ENCODE measurements at places on chromosomes 7 and 10. TPM values are rescaled to one million over a fixed set of nuclear protein-coding genes. Genes with fewer than 3 reads are reported as not detected.

The IDI2 gene
- not detected for total RNA-seq

The MYPN gene
- not detected for total RNA-seq

DNA sequence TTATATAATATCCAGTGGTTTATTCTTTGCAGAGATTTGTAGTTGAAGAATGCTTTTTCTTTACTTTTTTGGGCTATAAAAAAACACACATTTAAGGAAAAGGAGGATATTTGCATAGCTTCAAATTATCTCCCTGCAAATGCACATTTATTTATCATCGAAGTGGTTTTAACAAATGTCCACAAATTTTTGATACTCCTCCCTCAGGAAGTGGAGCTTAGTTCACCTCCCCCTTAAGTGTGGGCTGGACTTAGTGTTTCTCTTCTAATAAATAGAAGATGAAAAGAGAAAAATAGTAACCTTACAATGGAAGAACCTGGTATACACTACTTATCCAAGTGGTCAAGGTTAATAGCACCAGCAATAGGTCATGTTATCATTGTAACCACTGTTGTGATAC, 537.6 kb downstream of the ARL4A start:
- no peak for DNase-seq

DNA sequence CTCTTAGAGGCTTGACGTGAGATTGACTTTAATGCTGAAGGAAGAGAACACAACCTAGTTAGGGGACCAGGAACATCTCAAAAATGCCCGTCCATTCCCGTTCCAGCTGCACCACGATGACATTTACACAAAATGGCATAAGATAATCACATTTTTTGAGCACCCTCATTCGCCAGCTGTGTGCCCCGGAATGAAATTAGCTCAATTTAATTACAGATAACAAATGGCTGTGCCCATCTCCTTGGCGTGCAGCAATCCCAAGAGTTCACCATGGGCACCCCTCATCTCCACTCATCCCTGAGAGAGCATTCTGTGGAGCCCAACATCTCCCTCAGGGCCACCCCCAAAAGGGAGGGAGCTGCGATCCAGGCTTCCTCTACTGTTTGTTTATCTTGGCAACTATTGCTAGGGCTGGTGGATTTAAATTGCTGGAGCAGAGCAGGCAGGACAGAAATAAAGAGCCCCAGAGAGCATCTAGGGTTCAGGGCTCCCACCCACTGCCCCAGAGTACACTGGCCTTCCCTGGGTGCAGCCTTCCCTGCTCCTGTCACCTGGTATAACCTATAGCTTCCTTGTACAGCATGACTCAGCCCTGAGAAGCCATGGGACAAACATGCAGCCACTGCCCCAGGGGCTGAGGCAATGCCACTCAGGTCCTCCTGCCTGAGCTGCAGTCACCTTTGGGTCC, 263.5 kb downstream of the ZEB1 start:
- no peak for DNase-seq

GRCh38 chr10:132648072-132648850, 110.7 kb downstream of the INPP5A start:
- DNase-seq: no peak

- no peak for DNase-seq
Measured at GRCh38 chr7:154968336-154969001, 34.5 kb downstream of the PAXIP1 start.

- no peak for DNase-seq
Measured at GRCh38 chr7:50368366-50368765, 63.9 kb downstream of the IKZF1 start.

GRCh38 chr7:47100817-47101435, 481.0 kb downstream of the TNS3 start:
- DNase-seq: no peak

DNA sequence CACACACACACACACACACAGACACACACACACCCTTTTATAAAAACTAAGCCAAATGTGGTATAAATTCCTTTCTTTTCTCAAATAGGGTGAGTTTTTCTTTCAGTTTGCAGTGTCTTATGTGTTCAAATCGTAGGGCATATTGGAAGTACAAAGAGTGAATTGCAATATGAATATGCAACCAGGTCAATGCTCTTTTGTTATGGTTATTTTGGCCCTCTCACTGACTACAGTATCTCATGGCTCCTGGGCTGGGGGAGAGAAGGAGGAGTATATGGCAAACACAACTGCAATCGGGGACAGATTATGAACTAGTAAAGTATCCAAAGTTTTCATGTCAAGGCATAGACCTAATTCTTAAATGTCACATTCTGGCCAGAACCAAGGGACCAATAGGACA, 301.9 kb downstream of the PLXDC2 start:
- no peak for DNase-seq

GRCh38 chr7:147235645-147236382, 1119.2 kb downstream of the CNTNAP2 start:
- DNase-seq: no peak

Measured in CD8-positive, alpha-beta memory T cell (primary cell).